Left ventricle myocardium inferior (tissue), 1 donor: ENCODE measurements at places on chromosomes 13 and 19. TPM values are rescaled to one million over a fixed set of nuclear protein-coding genes. Genes with fewer than 3 reads are reported as not detected.

Gene GRIN2D
- 0.30 TPM for total RNA-seq

Gene CRYL1
- total RNA-seq: 20.5 TPM

Gene SOHLH2
- not detected for total RNA-seq

Gene NOTCH3
- total RNA-seq: 21.7 TPM

Gene CEACAM3
- not detected for total RNA-seq

Gene CYP4F2
- total RNA-seq: not detected

Gene GSX1
- not detected for total RNA-seq

Gene ZNF160
- 16.8 TPM for total RNA-seq

Gene BEST2
- not detected for total RNA-seq

Gene ZNF208
- total RNA-seq: 43.3 TPM

- no peak for DNase-seq
- H3K4me3 ChIP-seq: no peak overlapping the region
- H3K27me3 ChIP-seq: peaks cover 7% of the 10 kb centered on the region
- H3K4me1 ChIP-seq: no peaks in the 10 kb centered on the region
- H3K36me3 ChIP-seq: no peaks in the 10 kb centered on the region
Measured at GRCh38 chr19:757811-758668, 7.1 kb downstream of the MISP start.

GRCh38 chr13:25973576-25973975 is 78.2 kb downstream of the SHISA2 start:
- DNase-seq: no peak
- H3K36me3 ChIP-seq: no peaks in the 10 kb centered on the region
- no peaks in the 10 kb centered on the region for H3K4me1 ChIP-seq
- peaks cover 70% of the 10 kb centered on the region for H3K27me3 ChIP-seq
- H3K4me3 ChIP-seq: no peak overlapping the region

GRCh38 chr13:82597747-82598146 is 1284.5 kb downstream of the SLITRK1 start:
- no peaks in the 10 kb centered on the region for H3K27me3 ChIP-seq
- no peaks in the 10 kb centered on the region for H3K36me3 ChIP-seq
- no peaks in the 10 kb centered on the region for H3K4me1 ChIP-seq
- no peak overlapping the region for H3K4me3 ChIP-seq
- DNase-seq: no peak
- no peak overlapping the region for H3K27ac ChIP-seq

- no peaks in the 10 kb centered on the region for H3K36me3 ChIP-seq
- no peaks in the 10 kb centered on the region for H3K27me3 ChIP-seq
- H3K27ac ChIP-seq: no peak overlapping the region
- no peak for DNase-seq
Measured at GRCh38 chr13:59178344-59178743, 985.4 kb downstream of the DIAPH3 start.

- no peak for DNase-seq
- H3K4me1 ChIP-seq: peaks cover 27% of the 10 kb centered on the region
- H3K27ac ChIP-seq: no peak overlapping the region
Measured at GRCh38 chr13:99377641-99378040, 70.4 kb upstream of the GPR183 start.

- H3K4me3 ChIP-seq: no peak overlapping the region
- H3K27ac ChIP-seq: no peak overlapping the region
- no peak for DNase-seq
- H3K4me1 ChIP-seq: no peaks in the 10 kb centered on the region
- peaks cover 34% of the 10 kb centered on the region for H3K27me3 ChIP-seq
Measured at GRCh38 chr13:111594606-111595005, 274.2 kb downstream of the TEX29 start.

DNA sequence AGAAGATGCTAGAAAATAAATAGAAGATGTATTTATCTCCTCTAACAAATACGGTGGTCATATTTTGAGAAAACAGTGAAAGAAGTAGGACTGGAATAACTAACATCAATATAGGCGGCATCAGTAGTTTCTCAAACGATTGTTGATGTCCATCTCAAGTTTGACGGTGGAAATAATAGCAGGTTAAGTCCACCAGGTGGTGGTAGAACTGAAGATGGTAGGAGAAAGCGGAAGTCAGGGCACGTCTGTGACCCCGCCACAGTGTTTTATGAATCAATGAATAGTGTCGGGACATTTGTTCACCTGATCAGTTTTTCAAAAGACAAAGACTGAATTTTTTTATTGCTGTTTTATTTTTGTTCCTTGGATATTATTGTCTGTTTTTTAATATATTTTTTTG is 706.4 kb upstream of the SLC10A2 start:
- H3K4me3 ChIP-seq: no peak overlapping the region
- no peaks in the 10 kb centered on the region for H3K36me3 ChIP-seq
- no peak overlapping the region for H3K27ac ChIP-seq
- no peak for DNase-seq
- H3K4me1 ChIP-seq: no peaks in the 10 kb centered on the region

DNA sequence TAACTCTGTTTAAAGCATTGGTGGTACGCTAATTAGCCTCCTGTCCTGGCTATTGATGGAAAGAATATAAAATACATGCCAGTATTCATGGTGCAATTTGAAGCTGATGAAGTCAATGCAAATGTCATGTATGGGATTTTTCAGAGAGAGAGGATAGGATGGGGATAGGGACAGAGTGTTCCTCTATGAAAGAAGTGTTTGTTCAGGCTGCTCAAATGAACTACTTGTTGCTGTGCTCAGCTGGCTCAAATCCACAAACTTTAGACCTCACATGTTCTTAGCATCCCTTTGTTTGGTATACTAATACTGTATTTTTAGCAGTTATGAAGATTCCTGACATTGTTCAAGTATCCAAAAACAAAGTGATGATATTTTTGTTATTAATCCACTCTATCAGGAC is 116.5 kb downstream of the SLITRK1 start:
- no peak overlapping the region for H3K27ac ChIP-seq
- H3K4me1 ChIP-seq: no peaks in the 10 kb centered on the region
- H3K36me3 ChIP-seq: no peaks in the 10 kb centered on the region
- no peaks in the 10 kb centered on the region for H3K27me3 ChIP-seq

DNA sequence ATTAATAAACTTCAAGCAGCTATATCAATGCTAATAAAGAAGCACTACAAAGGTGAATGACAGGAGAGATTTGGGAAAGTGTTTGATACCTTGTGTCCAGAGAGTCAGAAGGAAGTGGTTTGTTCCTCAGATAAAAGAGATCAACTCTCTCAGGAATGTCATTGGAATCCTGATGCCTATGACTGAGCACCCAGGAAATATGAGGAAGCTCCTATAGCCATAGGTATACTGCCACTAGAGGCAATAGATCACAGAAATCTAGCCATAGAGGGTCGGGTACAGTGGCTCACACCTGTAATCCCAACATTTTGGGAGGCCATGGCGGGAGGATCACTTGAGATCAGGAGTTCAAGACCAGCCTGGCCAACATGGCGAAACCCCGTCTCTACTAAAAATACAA is 612.6 kb downstream of the DACH1 start:
- no peak for DNase-seq
- peaks cover 12% of the 10 kb centered on the region for H3K4me1 ChIP-seq
- no peaks in the 10 kb centered on the region for H3K27me3 ChIP-seq
- H3K36me3 ChIP-seq: no peaks in the 10 kb centered on the region
- H3K27ac ChIP-seq: no peak overlapping the region
- H3K4me3 ChIP-seq: no peak overlapping the region

- peak; percentile 44 for DNase-seq
Measured at GRCh38 chr19:33416307-33417215, 43.1 kb downstream of the CEBPG start.

- peaks cover 13% of the 10 kb centered on the region for H3K27me3 ChIP-seq
- H3K27ac ChIP-seq: no peak overlapping the region
- peak; percentile 32 for DNase-seq
- H3K4me1 ChIP-seq: peaks cover 11% of the 10 kb centered on the region
Measured at GRCh38 chr19:38543807-38544568, 73.8 kb downstream of the MAP4K1 start.

- peaks cover 72% of the 10 kb centered on the region for H3K4me1 ChIP-seq
- H3K27me3 ChIP-seq: no peaks in the 10 kb centered on the region
- no peak for DNase-seq
- H3K36me3 ChIP-seq: no peaks in the 10 kb centered on the region
- no peak overlapping the region for H3K4me3 ChIP-seq
- H3K27ac ChIP-seq: no peak overlapping the region
Measured at GRCh38 chr19:19420570-19421298, 15.3 kb downstream of the GATAD2A start.

GRCh38 chr19:23916991-23917390 is 2.3 kb downstream of the ZNF726 start:
- H3K36me3 ChIP-seq: no peaks in the 10 kb centered on the region
- H3K4me3 ChIP-seq: no peak overlapping the region
- no peaks in the 10 kb centered on the region for H3K27me3 ChIP-seq
- DNase-seq: no peak
- H3K4me1 ChIP-seq: peaks cover 11% of the 10 kb centered on the region

DNA sequence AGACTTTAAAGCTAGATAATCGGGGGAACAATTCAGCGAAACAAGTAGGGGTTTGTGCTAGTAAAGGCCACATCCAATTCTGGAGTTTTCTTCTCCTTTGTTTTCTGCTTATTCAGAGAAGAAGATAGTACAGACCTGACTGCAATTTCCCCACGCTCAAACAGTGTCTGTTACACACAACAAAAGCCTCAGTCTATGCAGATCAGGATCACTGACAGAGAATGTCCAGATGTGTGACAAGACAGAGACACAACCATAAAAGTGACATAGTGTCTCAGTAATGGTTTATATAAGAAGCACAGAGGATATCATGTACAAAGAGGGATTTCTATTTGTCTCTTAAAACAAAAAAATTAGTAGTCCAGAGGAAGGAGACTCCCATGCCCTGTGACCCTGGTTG is 70.7 kb upstream of the GTF3A start:
- H3K27ac ChIP-seq: no peak overlapping the region
- H3K27me3 ChIP-seq: peaks cover 20% of the 10 kb centered on the region
- H3K4me1 ChIP-seq: peaks cover 13% of the 10 kb centered on the region
- no peaks in the 10 kb centered on the region for H3K36me3 ChIP-seq
- no peak for DNase-seq

- DNase-seq: no peak
- H3K27ac ChIP-seq: no peak overlapping the region
- H3K4me3 ChIP-seq: no peak overlapping the region
- peaks cover 8% of the 10 kb centered on the region for H3K27me3 ChIP-seq
- H3K36me3 ChIP-seq: no peaks in the 10 kb centered on the region
Measured at GRCh38 chr13:24086642-24087041, 73.9 kb upstream of the SPATA13 start.

DNA sequence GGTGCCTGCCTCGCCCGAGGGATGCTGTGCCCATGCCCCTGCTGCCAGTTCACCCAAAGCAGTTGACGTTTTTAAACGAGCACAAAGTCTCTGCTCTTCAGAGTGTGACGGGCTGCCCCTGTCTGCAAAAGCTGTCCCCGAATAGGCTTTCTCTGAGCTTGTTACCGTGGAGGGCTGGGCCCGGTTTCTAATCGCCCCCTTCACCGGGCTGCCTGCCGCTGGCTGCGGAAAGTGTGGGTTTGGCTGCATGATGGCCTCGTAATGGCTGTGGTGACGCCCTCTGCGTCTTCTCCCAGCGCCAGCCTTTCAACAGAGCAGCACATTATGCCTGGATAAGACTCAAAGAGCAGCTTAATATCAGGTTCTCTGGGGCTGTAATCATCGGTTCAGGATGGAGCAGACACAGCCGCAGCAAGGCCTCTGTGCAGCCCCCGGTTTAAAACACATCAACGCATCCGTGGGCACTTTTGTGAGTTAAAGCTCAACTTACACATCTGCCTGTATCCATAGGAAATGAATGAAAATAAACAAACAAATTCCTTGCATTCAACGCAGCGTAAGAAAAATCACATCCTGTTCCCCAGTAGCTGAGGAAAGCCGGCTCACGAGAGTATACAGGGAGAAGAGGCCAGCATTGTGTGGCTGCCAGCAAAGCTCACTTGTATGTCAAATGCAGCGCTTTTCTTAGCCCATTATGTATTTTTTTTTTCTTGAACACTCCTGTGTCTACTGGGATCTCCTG is 166.4 kb upstream of the SOX1 start:
- no peaks in the 10 kb centered on the region for H3K4me1 ChIP-seq
- H3K27ac ChIP-seq: no peak overlapping the region
- DNase-seq: no peak
- H3K4me3 ChIP-seq: no peak overlapping the region

GRCh38 chr19:42325896-42326771 is 699 bp downstream of the MEGF8 start:
- H3K36me3 ChIP-seq: no peaks in the 10 kb centered on the region
- peak overlapping the region; percentile 79 for H3K4me3 ChIP-seq
- peak; percentile 38 for DNase-seq
- peaks cover 51% of the 10 kb centered on the region for H3K4me1 ChIP-seq
